ENCODE measurements at places on chromosomes 13 and 19.
A peak's percentile ranks its signal among the peaks of the same experiment; 100 is the strongest.

DNA sequence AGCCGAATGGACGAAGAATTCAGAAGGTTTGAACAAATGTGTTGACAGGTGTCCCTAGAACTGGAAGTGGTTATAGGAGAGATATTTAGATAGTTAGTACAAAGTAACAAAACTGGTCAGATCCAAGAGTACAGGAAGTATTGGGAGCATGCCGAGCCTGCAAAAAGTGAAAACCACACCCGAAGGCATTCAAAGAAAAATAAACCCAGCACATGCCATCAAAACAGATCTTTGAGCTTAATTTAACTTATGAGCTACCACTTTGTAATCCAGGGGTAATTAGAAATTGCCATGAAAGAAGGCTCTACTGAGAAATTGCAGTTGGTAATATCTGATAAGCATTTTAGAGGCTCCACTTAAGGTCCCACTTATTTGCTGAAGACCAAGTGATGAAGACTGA, 214.2 kb downstream of the DNAJC15 start:
- DNase-seq: no peak

DNA sequence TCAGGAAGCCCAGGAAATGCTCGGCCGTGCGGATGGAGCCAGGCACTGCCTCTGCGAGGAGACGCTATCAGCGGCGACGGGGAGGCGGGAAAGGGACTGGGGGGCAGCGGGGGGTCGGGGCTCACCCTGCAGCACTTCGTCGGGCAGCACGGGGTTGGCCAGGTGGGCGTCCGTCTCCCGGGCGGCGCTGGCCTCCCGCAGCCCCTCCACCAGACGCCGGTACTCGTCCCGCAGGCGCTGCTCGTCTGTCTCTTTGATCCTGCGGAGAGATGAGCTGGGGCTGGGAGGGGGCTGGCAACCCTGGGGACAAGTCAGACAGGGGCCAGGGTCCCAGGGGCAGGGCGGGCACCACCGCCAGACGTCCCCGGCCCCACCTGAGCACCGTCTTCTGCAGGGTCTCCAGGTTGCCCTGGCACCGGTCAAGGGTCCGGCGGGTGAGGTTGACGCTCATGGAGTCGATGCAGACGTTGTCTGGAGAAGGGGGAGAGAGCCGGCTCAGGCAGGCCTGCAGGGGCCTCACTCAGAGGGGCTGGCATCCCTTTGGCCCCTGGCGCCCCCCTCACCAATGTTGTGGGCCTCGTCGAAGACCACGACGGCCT, 6.4 kb downstream of the ERCC2 start:
- DNase-seq: no peak

- DNase-seq: no peak
These were observed 14.0 kb upstream of the ZNF491 start for GRCh38 chr19:11784356-11784755.

DNA sequence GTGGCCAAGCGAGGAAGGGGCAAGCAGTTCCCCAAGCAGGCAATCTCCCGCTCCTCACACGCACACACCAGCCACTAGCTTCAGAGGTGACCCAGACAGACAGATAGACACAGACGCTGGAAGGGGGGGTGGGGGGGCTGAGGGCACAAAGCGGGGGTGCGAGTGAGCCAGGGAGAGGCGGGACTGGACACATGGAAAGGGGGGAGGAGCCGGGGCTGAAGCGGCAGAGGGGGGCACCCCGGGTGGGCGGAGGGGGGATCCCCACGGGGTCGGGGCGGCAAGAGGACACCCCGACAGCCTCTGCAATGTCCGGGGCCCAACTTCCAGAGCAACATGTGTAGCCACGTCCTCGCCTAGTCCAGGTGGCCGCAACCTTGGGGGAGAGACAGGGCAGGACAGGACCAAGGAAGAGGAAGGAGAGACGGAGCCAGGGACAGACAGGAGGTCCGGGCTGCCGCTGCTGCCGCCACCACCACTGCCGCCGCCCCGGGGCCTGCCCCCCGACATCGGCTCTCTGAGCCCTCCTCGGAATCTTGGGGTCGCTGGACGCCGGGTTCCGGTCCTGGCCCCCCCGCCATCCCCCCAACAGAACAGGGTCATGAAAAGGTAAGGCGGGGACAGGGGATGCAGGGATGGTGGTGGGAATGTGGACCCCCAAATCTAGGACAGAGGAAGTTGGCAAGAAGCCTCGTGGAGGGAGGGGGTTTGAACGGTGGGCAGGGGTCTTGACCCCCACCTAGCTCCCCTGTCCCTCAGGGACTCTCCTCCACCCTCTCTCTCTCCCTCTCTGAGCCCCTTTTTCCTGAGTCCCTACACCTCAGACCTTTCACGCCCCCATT, 1.1 kb downstream of the GRIN2D start:
- peak; percentile 73 for DNase-seq

DNA sequence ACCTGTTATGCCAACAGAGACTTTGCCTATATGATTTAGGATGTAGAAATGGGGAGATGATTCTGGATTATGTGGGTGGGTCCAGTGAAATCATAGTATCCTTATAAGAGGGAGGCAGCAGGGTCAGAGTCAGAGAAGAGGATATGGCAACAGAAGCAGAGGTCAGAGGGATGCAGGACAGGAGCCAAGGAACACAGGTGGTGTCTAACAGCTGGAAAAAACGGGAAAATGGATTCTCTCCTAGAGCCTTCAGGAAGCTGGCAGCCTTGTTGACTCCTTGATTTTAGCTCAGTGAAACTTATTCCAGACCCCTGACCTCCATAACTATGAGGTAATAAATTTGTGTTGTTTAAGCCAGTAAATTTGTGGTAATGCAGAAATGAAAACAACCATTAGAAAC, 28.8 kb upstream of the OXGR1 start:
- no peak for DNase-seq

- DNase-seq: peak; percentile 21
These were observed 12.2 kb downstream of the ABCC4 start for GRCh38 chr13:95289020-95289444.

GRCh38 chr19:43527860-43528622, 1.0 kb upstream of the ETHE1 start:
- peak; percentile 24 for DNase-seq

GRCh38 chr13:105642511-105642958, 892.9 kb downstream of the EFNB2 start:
- no peak for DNase-seq

- no peak for DNase-seq
These were observed 91.6 kb upstream of the SIAH3 start for GRCh38 chr13:45943120-45943519.

GRCh38 chr13:77918391-77919245, at the start of gene EDNRB:
Gene EDNRB, minus strand, starts transcription at chr13:77918831. Its CDS starts 258 bp downstream, at chr13:77918573.
- DNase-seq: peak; percentile 52

GRCh38 chr19:13881251-13881691, 4.3 kb downstream of the NANOS3 start:
- peak; percentile 73 for DNase-seq

DNA sequence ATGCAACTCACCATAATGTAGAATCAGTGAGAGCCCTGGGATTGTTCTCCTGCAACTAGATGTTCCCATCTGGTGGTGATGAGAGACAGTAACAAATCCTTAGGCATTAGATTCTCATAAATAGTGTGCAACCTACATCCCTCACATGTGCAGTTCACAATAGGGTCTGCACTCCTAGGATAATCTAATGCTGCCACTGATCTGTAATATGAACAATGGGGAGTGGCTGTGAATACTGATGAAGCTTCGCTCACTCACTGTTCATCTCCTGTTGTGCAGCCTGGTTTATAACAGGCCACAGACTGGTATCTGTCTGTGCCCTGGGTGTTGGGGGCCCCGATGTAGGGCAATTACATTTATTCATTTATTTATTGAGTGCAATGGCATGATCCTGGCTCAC, 86.9 kb downstream of the ZNF254 start:
- no peak for DNase-seq

GRCh38 chr19:51501594-51502263, at the start of gene SIGLEC12:
Gene SIGLEC12, minus strand, starts transcription at chr19:51501800. Its CDS starts 67 bp downstream, at chr19:51501733.
- peak; percentile 69 for DNase-seq

DNA sequence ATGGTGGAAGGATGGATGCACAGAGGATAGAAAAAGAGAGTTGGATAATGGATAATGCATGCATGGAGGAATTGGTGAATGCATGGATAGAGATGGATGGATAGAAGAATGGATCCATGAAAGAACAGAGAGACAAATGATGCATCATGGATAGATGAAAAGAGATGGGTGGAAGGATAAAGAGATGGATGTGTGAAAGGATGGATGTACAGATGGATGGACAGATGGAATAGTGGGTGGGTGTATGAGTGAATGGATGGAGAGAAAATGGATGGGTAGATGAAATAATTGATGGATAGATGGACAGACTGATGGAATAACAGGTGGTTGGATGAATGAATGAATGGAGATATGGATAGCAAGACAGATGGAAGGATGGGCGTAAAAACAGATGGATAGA, 25.7 kb downstream of the OLFM2 start:
- DNase-seq: no peak

DNA sequence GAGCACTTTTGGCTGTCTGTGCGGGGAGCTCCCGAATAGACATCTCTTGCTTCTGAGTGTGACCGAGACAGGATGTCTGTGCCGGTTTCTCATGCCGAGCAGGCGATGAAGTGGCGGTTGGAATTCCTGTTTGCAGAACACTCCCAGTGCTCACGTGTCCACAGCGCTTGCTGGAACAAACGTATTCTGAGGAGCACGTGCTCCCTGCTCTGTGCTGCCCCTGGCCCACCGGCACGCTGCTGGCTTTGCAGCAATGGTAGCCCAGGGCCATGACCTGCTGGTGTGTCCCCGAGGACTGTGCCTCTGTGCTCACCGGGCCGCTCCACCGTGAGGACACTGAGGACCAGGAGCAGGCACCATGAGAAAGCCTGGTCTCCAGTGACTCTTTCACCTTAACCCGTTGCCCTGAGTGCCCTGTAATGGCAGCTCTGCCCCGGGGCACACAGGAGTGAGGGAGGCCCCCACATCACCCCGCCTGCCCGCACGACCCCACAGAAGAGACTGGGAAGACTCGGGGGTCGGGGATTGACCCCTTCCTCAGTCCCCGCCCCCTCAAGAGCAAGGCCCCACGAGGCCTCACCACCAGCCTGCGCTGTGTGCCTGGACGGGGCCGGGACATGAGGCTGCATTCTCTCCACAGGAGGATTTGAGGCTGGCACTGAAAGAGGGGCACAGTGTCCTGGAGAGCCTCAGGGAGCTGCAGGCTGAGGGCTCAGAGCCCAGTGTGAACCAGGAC, 40.0 kb upstream of the F7 start:
- no peak for DNase-seq

DNA sequence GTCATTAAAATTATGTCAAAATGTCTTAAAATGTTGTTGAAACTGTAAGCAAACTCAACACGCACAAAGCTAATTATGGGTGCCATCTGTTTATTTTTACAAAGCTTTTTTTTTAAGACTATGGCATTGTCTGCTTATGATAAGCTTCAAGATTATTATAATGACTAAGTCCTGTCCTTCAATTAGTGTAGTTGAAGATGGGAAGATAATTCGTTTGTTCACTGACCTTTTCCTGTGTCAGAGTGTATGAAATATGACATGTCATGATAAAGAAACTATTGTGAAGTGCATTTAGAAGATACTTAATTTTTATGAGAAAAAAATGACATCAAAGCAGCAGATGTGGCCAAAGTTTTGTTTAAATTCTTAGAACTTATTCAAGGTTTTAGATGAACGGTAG, 211.3 kb downstream of the PCCA start:
- no peak for DNase-seq

DNA sequence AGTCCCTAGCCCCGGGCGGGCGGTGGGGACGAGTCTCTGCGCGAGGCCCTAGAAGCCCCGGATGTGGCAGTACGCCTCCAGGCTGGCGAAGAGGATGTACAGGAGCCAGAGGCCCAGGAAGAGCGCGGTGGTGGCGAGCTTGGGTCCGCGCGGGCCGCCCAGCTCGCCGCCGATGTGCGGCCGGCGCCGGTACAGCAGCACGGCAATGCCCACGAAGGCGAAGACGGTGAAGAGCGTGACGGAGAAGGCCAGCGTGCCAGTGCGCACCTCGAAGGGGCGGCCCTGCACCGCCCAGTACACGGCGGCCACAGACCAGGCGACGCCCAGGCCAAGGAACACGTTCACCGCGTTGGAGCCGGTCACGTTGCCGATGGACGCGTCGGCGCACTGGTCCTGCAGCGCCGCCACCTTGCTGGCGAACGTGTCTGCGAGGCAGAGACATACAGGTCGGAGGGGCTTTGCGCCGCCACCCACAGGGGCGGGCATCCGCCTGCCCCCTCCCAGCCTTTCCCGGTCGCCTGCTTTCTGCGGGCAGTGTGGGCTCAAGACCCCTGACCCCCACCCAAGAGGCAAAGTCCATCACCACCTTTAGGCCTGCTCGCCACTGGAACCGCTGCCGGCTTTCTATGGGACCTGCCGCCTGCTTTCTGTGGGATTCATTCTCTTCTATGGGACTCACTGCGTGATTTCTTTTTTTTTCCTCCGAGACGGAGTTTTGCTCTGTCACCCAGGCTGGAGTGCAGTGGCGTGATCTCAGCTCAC, 10.9 kb upstream of the MEIS3 start:
- peak; percentile 78 for DNase-seq

- no peak for DNase-seq
These were observed 170.2 kb downstream of the DCLK1 start for GRCh38 chr13:35961002-35961401.

GRCh38 chr19:38557205-38557799, 60.5 kb downstream of the MAP4K1 start:
- peak; percentile 89 for DNase-seq

DNA sequence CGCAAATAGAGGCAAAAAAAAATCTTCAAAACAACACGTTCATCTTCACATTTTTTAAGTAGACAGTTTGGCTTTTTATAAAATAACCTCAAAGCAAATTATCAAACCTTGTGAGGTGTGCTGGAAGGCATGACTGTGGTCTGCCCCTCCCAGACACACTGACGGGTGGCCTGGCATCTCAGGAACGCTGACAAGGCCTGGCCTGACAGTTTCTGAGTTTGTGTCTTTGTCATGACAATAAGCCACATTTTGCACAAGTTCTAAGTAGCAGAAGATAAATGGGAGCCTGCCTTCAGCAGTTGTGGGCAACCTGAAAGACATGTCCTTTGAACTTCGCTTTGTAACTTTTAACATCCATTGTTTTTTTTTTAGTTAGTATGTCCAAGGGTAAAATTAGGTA, 38.5 kb downstream of the SOX21 start:
- no peak for DNase-seq

DNA sequence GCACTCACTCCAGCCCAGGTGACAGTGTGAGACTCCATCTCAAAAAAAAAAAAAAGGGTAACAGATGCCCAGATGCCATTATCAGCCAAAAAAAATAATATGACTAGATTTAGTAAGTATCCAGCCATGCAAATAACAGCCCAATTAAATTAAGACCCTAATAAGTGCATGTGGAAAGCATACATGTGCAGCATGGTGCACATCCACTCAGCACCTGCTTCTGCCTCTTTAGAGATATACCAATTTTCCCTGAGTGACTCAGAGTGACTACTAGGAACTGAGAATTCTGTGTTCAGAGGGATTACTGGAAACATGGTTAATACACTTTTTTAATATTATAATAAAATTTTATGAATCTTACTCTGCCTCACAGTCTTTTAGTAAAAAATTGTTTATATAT, 29.8 kb upstream of the ZNF675 start:
- DNase-seq: no peak

DNA sequence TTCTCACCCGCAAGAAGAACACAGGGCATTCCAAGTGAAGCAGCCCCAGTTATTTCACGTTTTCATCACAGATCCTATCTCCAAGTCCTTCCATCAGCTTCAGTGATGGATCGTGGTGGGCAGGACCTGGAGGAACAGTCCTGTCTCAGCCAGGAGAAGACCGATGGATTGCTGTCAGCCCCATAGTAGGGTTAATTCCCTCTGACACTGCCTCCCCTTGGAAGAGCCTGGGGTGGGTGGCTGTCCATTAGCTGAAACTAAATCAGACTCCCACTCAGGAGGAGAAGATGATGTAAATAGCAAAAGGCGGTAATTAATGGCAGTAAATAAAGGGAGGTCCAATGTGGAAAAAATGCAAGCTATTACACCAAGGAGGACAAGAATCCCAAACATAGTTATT, 131.0 kb downstream of the TNFRSF19 start:
- DNase-seq: no peak

All from NB4 (cell line).